Right ventricle myocardium inferior (tissue), 1 donor: ENCODE measurements at places on chromosomes 1 and 21. TPM values are rescaled to one million over a fixed set of nuclear protein-coding genes. Genes with fewer than 3 reads are reported as not detected.

- no peak for DNase-seq
Observed at GRCh38 chr1:118884946-118885345, 103.2 kb downstream of the TBX15 start.

GRCh38 chr21:41763398-41763931, 3.4 kb downstream of the RIPK4 start:
- DNase-seq: no peak

DNA sequence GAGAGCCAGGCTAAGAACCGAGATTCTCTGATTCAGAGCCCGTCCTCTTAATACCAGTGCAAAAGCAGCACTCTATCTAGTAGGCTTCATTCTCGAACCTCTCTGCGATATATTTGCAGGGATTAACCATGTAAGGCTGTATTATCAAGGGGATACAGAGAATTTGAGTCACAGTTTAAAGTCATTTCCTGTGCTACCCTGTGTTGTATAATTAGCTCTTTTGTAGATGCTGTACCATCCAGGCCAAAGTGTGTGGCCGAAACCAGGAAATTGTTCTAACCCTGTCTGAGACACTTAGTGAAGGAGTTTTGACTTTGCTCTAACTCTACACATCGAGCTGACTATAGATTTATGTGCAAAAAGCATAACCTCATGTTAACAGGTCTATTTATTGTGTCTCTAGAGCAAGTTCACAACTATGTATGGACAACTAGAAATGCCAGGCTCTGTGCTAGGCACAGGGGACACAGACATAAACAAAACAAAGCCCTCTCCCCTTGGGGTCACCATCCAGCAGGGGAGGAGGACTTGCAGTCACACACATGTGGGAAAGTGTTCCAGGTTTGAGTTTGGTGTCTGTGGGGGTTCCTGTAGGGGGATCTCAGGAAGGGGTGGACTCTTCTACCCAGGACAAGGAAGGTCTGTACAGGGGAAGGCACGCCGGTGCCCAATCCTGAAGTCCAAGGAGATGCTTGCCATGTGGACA, 182.2 kb downstream of the DHRS3 start:
- DNase-seq: no peak

DNA sequence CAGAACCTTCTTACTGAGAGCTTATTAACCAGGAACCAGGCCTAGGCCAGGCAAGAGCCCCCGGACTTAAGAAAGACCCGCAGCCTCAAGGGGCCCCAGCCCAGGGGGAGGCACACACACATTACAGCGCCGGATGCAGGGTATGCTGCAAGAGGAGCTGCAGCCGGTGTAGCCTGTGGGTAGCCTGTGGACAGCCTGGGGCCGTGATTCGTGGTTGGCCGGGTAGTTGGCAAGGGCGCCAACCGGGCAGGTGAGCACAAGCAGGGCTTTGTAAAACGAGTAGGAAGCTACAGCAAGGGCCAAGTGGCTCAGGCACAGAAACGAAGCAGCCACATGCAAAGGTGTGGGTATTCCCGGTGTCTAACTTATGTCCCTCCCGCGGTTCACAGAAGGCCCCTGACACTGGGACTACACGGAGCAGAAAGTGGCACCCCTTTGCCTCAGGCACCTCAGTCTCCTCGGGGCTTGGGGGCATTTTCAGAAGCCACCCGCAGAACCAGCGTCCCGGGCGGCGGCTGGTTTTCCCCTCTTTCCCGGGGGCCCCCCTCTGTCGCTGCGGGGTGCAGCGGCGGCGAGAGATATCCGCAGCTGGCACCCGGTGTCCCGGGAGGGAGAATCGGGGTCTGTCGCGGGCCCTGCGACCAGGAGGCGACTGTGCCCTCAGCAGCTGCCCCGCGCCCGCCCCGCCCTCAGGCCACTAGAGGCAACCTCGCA, 40.8 kb downstream of the KIAA1614 start:
- no peak for DNase-seq

DNA sequence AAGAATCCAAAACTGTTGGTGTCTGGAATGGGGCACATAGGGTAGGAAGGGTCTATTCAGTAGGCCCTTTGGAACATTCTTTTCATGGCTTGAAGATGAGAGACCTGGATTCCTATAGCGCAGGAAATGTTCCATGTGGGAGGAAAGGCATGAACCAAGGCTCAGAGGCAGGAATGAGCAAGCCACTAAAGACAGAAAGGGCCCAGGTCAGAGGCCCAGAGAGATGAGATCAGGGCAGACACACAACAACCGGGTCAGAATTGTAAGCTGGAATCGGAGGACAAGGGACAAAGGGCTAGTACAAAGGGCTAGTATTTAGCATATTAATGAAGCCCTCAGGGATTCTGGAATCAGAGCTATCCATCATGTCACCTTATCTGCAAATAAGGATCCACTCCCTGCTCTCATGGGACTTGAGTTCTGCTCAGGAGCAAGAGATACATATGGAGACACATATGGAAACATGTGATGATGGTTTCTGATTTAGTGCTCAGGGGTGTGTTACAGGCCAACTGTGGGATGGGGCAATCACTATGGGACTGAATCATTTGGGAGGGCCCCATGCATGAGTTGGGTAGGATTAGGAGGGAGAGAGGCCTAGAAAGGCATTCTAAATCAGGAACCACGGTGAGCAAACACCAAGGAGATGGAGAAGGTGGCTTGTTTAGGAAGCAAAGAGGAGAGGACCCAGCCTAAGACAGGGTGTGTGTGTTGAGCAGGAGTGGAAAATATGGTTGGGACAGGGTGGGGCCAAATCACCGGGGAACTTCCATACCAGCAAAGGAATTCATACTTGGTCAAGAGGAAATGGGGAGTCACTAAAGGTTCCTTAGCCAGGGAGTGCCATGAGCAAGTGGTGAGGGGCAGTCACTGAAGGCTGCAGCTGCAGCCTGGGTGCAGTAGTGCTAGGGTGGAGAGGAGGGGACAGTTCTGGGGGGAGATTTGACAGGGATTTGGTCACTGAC, 8.6 kb downstream of the NECTIN4 start:
- DNase-seq: no peak

DNA sequence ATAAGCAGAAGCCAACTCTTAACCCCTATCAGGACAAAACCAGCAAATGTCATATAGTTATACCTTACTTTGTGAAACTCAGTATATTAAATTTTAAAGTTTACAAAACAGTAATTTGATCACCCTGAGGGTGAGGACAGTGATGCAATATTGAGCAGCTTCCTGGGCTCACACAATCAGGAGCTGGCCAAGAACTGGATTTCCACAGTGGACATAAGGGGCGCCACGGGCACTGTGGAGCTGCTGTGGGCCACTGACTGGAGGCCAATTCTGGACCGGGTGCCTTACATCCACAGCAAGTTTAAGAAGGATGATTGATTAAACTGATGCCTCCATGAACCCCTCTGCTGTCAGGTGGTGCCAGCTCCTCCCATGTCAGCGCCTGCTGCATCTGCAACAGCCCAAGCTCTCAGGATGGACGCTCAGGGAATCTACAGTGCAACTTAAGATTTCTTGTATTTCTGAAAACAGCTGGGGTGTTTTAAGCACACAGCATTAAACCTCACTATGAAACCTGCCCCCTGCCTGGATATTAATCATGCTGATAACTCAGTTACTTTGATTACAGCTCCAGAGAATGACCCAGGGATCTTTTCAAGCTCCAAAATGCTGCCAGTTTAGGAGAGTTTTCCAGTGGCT, 55.9 kb downstream of the TOR3A start:
- DNase-seq: no peak

- no peak for DNase-seq
Observed at GRCh38 chr1:154972517-154973343, 1.8 kb upstream of the CKS1B start.

DNA sequence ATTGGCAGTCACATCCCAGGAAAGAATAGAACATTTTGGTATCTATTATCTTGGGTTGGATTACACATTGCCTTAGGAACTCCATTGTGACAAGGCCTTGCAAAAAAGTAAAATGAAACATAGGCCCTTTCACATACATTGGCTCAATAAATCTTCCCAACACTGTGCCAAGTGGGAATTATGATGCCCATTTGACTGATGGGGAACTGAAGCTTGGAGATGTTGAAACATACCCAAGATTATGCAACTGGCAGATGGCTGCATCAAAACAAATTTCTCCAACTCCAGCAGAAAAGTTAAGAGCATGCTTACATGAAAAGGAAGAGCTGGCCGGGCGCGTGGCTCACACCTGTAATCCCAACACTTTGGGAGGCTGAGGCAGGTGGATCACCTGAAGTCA, 26.9 kb downstream of the PLEKHO1 start:
- DNase-seq: no peak

- no peak for DNase-seq
Observed at GRCh38 chr1:6421266-6421665, 1.5 kb upstream of the HES2 start.

DNA sequence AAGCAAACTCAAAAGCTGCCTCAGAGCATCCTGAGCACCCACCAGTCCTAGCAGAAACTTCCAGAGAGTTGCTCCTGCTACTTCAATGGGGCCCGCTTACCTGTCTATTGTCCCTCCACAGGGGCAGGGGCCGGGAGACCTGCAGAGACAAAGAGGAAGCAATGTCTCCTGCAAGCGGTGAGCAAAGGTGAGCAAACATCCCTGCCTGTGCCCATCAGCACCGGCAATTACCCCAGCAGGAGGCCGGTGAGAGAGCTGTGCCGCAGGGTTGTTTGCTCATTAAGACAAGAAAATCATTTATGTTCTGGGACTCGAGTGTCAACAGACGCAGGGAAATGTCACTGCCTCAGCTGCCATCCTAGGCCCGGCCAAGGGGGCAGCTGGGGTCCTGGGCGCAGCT, 53.8 kb upstream of the TARDBP start:
- no peak for DNase-seq

- DNase-seq: no peak
Observed at GRCh38 chr1:158124034-158124433, 56.7 kb upstream of the CD1D start.

GRCh38 chr1:23718482-23718881, 24.8 kb upstream of the ELOA start:
- no peak for DNase-seq

DNA sequence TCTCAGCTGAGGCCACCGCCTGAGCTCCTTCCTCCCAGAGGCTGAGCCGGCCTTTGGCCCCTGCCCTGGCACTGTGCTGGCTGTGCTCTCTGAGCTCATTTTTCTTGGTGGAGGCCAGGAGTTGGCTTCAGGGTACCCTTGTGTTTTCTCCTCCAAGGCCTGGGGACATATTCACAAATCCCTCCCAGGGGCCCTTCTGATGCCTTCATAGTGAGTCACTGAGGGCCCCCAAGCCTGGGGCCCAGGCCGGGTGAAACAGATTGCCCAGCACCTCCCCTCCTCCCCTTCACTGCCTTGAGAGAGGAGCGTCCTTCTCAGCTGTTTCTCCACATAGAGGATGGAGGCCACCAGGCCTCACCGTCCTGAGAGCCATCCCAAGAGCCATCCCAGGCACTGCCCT, 105.8 kb downstream of the SIK1 start:
- peak; percentile 39 for DNase-seq

DNA sequence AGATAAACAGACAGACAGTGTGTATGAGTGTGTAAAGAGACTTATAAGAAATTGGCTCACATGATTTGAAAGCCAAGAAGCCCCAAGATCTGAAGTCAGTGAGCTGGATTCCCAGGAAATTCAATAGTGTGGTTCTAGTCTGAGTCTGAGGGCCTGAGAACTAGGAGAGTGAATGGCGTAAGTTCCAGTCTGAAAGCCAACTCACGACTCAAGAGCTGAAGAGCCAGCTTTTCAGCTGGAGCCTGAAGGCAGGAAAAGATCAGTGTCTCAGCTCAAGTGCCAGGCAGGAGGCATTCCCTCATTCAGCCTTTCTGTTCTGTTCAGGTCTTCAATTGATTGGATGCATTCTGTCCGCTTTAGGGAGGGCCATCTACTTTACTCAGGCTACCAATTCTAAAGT, 257.2 kb downstream of the PLPP3 start:
- DNase-seq: no peak

DNA sequence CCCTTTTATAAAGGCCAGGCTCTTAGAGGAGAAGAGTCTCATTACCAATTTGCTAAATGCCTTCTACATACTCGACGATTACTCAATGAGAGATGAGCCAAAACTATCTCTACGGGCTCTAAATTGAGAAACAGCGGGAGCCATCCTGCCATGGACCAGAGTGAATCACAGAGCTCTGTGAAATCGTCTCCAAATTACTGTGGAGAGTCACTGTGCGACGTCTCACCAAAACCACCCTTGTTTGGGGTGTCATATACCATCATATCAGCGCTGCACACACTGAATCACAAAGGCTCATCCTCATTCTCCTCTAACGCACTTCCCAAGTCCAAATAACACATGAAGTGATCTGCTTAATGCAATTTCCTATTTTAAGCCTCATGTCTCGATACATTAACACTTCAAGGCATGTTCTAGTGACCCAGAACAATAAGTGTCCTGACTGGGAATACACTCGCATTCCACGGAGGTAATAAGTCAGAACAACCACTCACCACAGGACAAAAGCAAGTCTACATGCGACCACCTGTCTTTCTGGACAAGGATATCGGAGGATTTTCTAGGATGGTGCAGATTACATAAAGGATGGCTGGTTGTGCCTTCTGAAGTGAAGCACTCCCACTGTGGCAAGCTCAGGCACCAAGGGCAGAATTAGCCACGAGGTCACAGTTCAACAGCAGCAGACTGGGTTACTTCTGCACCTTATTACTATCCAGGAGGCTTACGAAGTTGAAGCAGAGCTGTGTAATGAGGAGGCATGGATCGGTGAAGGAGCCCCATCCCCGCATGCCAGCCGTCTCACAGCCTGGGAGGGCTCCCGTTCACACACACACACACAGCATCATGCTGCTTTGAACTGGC, 44.3 kb downstream of the NID1 start:
- no peak for DNase-seq

DNA sequence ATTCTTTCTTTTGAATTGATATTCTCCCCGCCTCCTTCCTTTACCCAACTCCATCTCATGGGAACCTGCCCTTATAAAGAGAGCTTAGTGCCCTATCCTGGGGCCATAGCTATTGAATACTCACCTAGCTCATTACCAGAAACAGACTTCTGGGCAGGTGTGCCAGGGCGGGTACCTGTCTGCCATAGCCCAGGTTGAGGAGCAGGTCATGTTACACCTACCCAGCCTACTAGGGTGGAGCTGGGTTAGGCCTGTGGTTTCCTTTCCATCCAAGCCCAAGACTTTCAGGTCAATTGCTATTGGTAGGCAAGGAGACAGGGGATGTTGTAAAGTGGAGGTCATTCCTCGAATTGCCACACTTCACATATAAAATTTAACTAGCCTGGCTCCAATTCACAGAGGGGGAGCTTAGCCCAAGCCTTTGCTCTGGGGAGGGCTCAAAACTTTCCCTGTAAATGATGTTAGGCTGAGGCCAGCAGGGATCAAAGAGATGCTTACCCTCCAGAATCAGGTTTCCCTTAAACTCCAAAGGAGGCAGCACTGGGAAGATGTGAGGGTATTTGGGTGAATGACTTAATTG, 87.1 kb upstream of the IPO9 start:
- no peak for DNase-seq

- no peak for DNase-seq
Observed at GRCh38 chr1:10617318-10617717, 142.6 kb downstream of the PEX14 start.

- no peak for DNase-seq
Observed at GRCh38 chr1:237255071-237255470, 213.1 kb downstream of the RYR2 start.

- no peak for DNase-seq
Observed at GRCh38 chr1:113747376-113747775, 11.9 kb downstream of the PHTF1 start.

TBX19 gene
- total RNA-seq: 0.43 TPM

FMO5 gene
- total RNA-seq: 8.2 TPM

SLC44A5 gene
- 1.8 TPM for total RNA-seq

FCAMR gene
- total RNA-seq: not detected

AMY2B gene
- 15.1 TPM for total RNA-seq

CCDC27 gene
- total RNA-seq: not detected
